ENCODE measurements at places on chromosomes 7 and 10.

GRCh38 chr7:139711991-139712743 is 65.6 kb downstream of the HIPK2 start:
- DNase-seq, result no peak

GRCh38 chr7:63092951-63093350 is 905.7 kb upstream of the ZNF722 start:
- DNase-seq, result no peak

DNA sequence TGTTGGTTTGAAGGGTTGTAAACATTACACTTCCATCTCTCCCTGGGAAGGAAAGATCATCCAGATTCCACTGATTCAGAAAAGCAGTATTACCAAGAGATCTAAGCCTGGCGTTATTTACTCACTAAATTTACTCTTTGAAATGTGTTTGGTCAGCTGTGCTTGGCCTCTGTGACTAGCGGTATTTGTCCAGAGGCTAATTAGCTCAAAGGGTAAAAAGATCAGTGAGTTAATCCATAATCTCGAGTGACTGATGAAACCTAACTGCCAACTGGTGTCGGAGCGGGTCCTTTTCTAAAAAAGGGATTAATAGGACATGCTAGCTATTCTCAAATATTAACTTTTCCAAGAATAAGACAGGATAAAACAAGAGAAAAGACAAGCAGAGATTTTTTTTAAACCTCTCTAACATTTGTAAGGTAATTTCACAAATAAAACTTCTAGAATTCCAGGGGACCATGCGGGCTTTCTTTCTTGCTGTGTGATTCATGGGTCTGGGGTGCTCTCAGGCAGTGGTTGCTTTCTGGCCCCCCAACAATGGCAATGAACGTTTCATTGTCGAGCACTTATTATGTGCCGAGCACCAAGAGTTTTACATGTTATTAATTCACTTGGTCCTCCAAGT is 247.3 kb upstream of the AOAH start:
- no peak for DNase-seq

GRCh38 chr10:27345455-27345920 is 104.9 kb upstream of the ACBD5 start:
- no peak for DNase-seq

- no peak for DNase-seq
These were observed 70.0 kb downstream of the DYNC2I1 start for GRCh38 chr7:158926348-158926747.

- no peak for DNase-seq
These were observed 7.4 kb downstream of the LRRC20 start for GRCh38 chr10:70374775-70375614.

GRCh38 chr10:24223953-24224352 is 15.0 kb downstream of the KIAA1217 start:
- DNase-seq, result no peak

Measured in stimulated activated CD8-positive, alpha-beta memory T cell treated with anti-CD3 and anti-CD28 coated beads, Interleukin-2, amount 100 ng/mL, for 1 hour (primary cell).